ENCODE measurements at places on chromosomes 4 and X.

DNA sequence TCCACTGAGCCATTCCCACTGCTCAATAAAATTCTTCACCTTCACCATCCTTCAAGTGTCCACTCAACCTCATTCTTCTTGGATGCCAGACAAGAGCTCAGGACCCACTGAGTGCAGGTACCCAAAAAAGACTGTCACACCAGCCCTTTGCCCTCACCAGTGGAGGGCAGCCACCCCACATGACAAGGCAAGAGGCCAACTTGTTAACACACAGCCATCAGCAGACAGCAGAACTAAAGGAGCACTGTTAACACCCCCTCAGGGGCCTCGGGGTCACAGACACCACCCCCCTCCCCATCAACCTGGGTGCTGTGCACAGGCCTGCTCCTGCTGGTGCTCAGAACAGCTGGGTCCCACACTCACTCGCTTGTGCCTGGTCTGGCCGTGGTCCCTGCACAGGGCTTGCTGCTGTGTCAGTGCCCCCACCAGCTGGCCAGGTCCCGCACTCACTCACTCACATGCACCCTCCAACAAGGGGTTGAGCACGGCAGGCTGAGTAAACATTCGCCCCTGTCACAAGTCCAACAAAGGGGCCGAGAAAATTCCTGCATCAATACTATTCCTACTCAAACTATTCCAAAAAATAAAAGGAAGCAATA, 54.1 kb downstream of the ATRX start:
- H3K4me1 ChIP-seq: no peaks in the 10 kb centered on the region
- H3K4me3 ChIP-seq: no peak overlapping the region
- H3K27ac ChIP-seq: no peak overlapping the region

DNA sequence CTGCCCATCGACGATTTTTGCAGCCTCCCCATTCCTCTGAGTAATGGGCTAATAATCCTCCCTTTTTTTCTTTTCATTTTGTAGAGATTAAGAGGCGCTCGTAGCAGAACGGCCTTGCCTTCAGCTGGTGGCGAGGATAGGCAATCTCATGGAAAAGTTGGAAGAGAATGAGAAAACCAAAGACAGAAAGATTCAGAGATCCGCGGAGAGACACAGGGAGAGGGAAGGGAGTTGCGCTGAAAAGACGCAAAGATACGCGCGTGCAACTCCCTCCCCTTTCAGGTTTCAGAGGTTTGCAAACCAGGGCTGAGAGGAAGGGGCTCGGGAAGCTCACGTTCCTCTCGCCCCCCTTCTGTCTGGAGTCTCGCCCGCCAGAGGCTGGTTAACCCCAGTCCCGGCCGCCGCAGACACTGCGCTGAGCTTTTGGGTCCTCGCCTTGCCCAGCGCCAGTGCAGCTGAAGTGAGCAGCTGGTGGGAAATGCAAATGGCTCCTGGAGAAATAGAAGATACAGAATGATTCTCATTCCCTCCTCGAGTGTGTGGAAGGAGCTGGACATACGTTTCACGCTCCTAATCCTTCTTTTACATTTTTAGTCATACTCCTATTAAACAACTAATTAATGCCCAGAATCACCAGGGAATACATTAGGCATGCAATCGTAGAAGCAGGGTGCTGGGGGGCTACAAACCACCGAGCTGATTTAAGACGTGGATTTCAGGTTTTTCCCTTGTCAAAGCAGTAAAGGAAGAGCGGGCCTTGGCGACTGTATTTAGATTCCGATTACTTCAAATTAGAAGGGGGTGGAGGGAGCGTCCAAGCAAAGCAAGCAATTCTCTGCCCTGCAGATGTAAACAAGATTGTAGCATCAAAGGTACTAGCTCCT, 16.6 kb upstream of the PITX2 start:
- peaks cover 3% of the 10 kb centered on the region for H3K4me1 ChIP-seq
- no peak overlapping the region for H3K4me3 ChIP-seq
- no peak overlapping the region for H3K27ac ChIP-seq
- DNase-seq: no peak

GRCh38 chr4:187999406-187999932, 3.9 kb downstream of the ZFP42 start:
- no peak overlapping the region for H3K4me3 ChIP-seq
- DNase-seq: no peak
- no peaks in the 10 kb centered on the region for H3K4me1 ChIP-seq
- H3K27me3 ChIP-seq: no peaks in the 10 kb centered on the region

GRCh38 chr4:154415313-154415712, 76.3 kb downstream of the DCHS2 start:
- peaks cover 4% of the 10 kb centered on the region for H3K4me1 ChIP-seq
- H3K36me3 ChIP-seq: no peaks in the 10 kb centered on the region
- H3K27me3 ChIP-seq: no peaks in the 10 kb centered on the region
- DNase-seq: no peak
- no peak overlapping the region for H3K4me3 ChIP-seq

GRCh38 chrX:149704664-149705063, 7.2 kb upstream of the MAGEA11 start:
- no peaks in the 10 kb centered on the region for H3K27me3 ChIP-seq
- H3K4me1 ChIP-seq: no peaks in the 10 kb centered on the region
- H3K27ac ChIP-seq: no peak overlapping the region
- H3K36me3 ChIP-seq: no peaks in the 10 kb centered on the region

- H3K4me3 ChIP-seq: no peak overlapping the region
- no peak overlapping the region for H3K27ac ChIP-seq
- no peaks in the 10 kb centered on the region for H3K36me3 ChIP-seq
- no peak for DNase-seq
- no peaks in the 10 kb centered on the region for H3K4me1 ChIP-seq
Measured at GRCh38 chr4:147928400-147928799, 196.5 kb downstream of the ARHGAP10 start.

DNA sequence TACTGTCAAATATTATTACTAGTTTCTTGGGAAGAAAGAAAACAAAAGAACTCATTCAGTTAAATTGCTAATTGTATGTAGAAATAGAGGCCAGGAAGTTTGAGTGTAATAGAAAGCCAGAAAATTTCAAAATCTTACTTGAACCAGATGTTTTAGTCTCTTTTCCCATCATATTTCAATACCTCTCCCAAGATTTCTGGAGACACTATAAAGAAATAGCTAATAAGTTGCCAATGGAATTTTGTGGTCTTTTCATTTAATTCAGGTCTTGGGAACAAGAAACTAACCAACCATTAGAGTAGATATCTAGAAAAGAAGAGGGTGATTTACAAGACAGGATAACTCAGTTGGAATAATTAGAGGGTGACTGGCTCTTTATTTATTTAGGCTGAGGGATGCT, 112.2 kb downstream of the AGTR2 start:
- DNase-seq: no peak
- H3K36me3 ChIP-seq: no peaks in the 10 kb centered on the region
- no peaks in the 10 kb centered on the region for H3K27me3 ChIP-seq
- no peak overlapping the region for H3K4me3 ChIP-seq
- H3K27ac ChIP-seq: no peak overlapping the region

- no peak overlapping the region for H3K27ac ChIP-seq
- no peaks in the 10 kb centered on the region for H3K27me3 ChIP-seq
- no peak overlapping the region for H3K4me3 ChIP-seq
- H3K36me3 ChIP-seq: no peaks in the 10 kb centered on the region
- no peaks in the 10 kb centered on the region for H3K4me1 ChIP-seq
Measured at GRCh38 chrX:11254417-11255109, 38.6 kb upstream of the AMELX start.

- H3K4me1 ChIP-seq: peaks cover 51% of the 10 kb centered on the region
- DNase-seq: peak; percentile 49
- H3K27ac ChIP-seq: no peak overlapping the region
- peak overlapping the region; percentile 85 for H3K4me3 ChIP-seq
Measured at GRCh38 chr4:2261110-2261852, 628 bp downstream of the MXD4 start.

GRCh38 chrX:151488677-151489076, 74.8 kb upstream of the PASD1 start:
- H3K36me3 ChIP-seq: no peaks in the 10 kb centered on the region
- no peaks in the 10 kb centered on the region for H3K27me3 ChIP-seq
- H3K4me1 ChIP-seq: no peaks in the 10 kb centered on the region
- no peak overlapping the region for H3K27ac ChIP-seq
- H3K4me3 ChIP-seq: no peak overlapping the region

DNA sequence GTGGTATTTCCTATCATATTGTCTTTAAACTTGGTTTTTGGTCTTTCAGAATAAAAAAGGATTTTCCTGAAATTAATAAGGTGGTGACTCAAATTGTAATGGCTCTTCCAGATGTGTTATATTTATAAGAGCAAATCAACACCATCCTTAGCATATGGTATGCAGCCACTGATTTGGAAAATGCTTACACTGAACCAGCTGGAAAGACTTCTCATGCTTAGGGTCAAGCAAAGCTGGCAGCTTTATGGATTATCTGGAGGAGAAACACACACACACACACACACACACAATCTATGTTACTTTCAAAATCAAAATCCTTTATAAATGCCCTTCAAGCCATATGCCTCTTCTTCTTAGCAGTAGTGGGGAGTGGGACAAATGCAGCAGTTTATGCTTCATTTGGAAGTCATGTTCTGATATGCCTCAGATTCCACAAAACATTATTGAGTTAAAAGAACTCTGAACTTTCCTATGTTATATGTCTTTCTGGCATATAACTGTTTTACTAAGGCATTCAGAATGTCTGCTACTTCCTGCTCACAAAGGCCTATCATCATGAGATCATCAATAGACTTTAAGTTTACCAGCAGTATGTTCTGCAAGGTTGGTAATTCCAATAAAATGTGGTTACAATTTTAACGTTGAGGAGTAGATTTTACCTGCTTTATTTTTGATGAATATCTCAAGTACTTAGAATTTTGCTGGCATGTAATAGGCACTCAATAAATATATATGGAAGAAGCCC, 72.9 kb upstream of the PRDM5 start:
- no peaks in the 10 kb centered on the region for H3K27me3 ChIP-seq
- DNase-seq: no peak
- no peaks in the 10 kb centered on the region for H3K4me1 ChIP-seq
- no peaks in the 10 kb centered on the region for H3K36me3 ChIP-seq

- no peak overlapping the region for H3K27ac ChIP-seq
- no peaks in the 10 kb centered on the region for H3K36me3 ChIP-seq
- no peaks in the 10 kb centered on the region for H3K27me3 ChIP-seq
Measured at GRCh38 chrX:153874366-153875125, 11.4 kb downstream of the L1CAM start.

- no peaks in the 10 kb centered on the region for H3K36me3 ChIP-seq
- no peak for DNase-seq
- peak overlapping the region; percentile 67 for H3K27ac ChIP-seq
Measured at GRCh38 chr4:10019521-10020051, 1.7 kb downstream of the SLC2A9 start.

- peaks cover 19% of the 10 kb centered on the region for H3K27me3 ChIP-seq
- H3K27ac ChIP-seq: no peak overlapping the region
- no peak for DNase-seq
- no peaks in the 10 kb centered on the region for H3K4me1 ChIP-seq
- H3K36me3 ChIP-seq: no peaks in the 10 kb centered on the region
Measured at GRCh38 chr4:1572521-1572920, 111.6 kb downstream of the FAM53A start.

DNA sequence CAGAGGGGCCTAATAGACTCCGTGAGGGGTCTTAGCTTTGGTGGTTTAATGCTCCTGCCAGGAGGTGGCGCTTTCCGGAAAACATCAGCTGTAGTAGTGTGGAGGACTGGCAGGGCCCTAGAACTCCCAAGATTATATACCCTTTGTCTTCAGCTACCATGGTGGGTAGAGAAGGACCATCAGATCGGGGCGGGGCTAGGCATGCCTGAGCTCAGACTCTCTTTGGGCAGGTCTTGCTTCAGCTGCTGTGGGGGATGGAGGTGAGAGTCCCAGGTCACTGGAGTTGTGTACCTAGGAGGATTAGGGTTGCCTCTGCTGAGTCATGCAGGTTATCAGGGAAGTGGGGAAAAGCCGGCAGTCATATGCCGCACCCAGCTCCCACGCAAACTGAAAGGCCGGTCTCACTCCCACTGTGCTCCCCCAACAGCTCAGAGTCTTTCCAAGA, 63.0 kb upstream of the AGA start:
- no peak for DNase-seq
- no peak overlapping the region for H3K4me3 ChIP-seq
- no peaks in the 10 kb centered on the region for H3K36me3 ChIP-seq

GRCh38 chrX:40268188-40268520, 170.4 kb upstream of the BCOR start:
- no peaks in the 10 kb centered on the region for H3K27me3 ChIP-seq
- H3K27ac ChIP-seq: no peak overlapping the region
- peaks cover 5% of the 10 kb centered on the region for H3K4me1 ChIP-seq
- DNase-seq: no peak

DNA sequence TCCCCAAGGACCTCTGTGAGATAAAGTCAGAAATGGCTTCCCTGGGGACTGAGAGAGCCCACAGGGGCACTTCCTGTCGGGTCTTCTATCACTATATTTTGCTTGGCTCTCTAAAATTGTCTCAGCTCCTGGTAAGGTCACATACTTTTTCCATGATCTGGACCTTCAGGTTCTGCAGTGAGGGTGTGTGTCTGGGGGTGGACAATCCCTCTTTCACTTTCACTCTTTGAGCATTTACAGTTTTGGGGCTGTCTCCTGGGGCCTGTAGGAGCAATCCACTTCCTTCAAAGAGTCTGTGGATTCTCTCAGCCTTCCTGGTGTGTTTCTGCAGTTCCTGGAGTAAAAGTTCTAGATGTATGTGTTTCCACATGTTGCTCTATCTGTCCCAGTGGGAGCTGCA, 335.7 kb downstream of the FSTL5 start:
- no peak overlapping the region for H3K4me3 ChIP-seq
- H3K27me3 ChIP-seq: no peaks in the 10 kb centered on the region
- H3K4me1 ChIP-seq: no peaks in the 10 kb centered on the region
- no peak for DNase-seq
- no peak overlapping the region for H3K27ac ChIP-seq

GRCh38 chr4:109721033-109721432, 8.8 kb downstream of the PLA2G12A start:
- H3K4me1 ChIP-seq: no peaks in the 10 kb centered on the region
- no peak for DNase-seq
- H3K27ac ChIP-seq: no peak overlapping the region
- H3K27me3 ChIP-seq: no peaks in the 10 kb centered on the region
- H3K36me3 ChIP-seq: peaks cover 9% of the 10 kb centered on the region

DNA sequence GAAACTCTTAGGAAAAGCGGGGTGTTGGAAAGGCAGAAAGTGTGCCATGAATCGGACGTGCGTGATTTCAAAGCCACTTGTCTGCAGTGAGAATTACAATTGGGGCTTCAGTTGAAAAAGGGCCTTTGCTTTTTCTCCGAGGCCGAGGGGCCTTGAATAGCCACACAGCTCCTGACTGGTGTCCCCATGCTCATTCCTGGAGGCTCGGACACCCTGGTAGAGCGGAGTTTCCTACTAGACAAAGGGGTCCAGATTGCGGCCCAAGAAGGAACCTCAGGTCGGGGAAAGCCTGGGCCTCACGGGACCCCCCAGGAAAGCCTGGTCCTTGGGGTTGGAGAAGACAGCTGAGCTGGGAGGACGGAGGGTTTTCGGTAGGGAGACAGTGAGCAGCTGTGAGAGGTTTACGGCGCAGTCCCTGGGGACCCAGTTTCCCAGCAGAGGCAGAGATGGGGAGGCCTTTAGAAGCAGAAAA, 3.0 kb upstream of the SHOX start:
- H3K27me3 ChIP-seq: peaks cover 38% of the 10 kb centered on the region
- no peak overlapping the region for H3K27ac ChIP-seq
- no peaks in the 10 kb centered on the region for H3K4me1 ChIP-seq
- no peak overlapping the region for H3K4me3 ChIP-seq
- DNase-seq: no peak
